ENCODE measurements at places on chromosomes 7 and 10.

DNA sequence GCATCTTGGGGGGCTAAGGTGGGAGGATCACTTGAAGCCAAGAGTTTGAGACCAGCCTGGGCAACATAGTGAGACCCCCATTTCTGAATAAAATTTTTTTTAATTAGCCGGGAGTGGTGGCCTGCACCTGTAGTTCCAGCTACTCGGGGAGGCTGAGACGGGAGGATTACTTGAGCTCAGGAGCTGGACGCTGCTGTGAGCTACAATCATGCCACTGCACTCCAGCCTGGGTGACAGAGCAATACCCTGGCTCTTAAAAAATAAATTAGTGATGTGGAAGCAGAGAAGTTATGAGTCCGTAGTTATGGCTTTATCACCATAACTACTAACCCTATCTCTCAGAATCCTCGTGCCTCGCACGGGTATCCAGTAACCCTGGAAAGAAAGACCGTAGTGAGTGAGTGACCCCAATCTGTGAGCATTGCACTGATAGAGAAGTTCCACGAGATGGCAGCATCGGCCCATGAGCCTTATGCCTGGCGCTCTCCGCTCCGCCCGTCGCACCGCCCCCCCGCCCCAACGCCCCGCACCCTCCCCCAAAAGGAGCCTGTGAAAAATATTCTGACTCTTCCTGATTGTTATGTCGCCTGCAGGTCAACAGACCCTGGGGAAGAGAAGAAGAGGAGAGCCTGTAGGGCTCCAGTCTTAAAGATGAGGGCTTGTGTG is 4.9 kb upstream of the SLC29A3 start:
- peak; percentile 19 for DNase-seq

DNA sequence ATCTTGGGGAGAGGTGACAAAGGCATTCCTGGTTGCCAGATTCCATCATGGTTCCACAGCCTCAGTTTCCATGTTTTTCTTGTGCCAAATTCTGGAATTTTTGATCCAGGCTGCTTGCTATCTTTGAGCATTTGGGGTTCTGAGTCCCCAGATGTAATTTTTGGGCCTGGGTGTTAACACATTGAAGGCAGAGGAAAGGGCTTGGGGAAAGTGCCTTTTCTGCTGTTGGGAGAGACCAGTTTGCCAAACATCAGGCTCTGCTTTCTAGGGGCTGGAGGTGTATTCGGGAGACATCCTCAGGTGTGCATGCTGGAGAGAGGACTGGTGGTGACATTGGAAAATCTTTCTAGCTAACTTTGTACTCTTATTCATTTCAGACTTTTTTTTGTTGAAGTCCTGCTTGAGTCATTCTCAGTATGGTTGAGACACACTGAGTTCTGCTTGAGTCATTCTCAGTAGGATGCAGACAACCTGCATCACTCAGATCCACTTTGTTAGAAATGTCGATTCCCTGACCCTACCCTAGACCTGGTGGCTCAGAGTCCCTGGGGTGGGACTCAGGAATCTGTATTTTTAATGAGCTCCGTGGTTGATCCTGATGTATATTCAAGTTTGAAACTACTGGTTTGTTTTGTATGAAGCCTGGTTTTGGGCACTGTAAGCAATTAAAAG is 101.0 kb downstream of the LRMDA start:
- peak; percentile 74 for DNase-seq

- no peak for DNase-seq
Observed at GRCh38 chr7:142925413-142925812, 8.1 kb downstream of the TRPV5 start.

- no peak for DNase-seq
Observed at GRCh38 chr7:151386301-151387160, 23.3 kb downstream of the WDR86 start.

DNA sequence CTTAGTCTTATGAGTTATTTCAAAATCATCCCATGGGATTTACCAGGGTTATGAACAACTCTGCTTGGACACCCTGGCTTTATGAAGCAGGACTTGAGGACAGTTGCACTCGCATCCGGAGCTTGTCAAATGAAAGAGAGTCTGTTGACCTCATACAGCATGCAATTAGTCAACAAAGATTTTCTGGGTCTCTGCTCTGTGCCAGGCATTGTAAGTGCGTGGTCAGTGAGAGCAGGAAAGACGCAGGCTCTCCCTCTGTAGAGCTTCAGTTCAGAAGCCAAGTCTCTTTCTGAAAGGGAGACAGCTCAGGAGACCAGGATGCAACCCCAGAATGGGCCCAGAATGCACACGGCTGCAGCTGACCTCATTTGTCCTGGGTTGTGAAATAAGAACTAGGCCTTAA is 45.5 kb upstream of the DMBT1 start:
- DNase-seq, result peak; percentile 87

- no peak for DNase-seq
Observed at GRCh38 chr7:132377703-132378584, 198.3 kb downstream of the PLXNA4 start.

DNA sequence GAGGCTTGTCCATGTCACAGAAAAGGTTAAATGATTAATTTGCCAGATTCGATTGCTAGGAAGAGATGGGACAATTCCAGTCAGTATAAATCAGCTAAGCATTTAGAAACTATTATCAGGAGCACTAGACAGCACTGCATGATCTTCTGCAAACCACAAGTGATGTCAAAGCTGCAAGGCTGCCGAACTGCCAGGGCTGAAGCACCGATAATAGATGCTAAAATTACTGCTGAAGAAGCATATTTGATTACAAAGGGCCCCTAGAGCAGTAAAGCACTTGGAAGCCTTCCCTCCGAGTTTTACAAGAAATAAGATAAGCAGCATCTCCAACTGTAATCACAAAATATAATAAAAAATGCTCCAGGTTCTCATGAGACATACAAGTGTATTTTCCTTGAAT is 40.6 kb downstream of the RNLS start:
- peak; percentile 51 for DNase-seq

- no peak for DNase-seq
Observed at GRCh38 chr10:15881542-15881941, 21.2 kb upstream of the MINDY3 start.

DNA sequence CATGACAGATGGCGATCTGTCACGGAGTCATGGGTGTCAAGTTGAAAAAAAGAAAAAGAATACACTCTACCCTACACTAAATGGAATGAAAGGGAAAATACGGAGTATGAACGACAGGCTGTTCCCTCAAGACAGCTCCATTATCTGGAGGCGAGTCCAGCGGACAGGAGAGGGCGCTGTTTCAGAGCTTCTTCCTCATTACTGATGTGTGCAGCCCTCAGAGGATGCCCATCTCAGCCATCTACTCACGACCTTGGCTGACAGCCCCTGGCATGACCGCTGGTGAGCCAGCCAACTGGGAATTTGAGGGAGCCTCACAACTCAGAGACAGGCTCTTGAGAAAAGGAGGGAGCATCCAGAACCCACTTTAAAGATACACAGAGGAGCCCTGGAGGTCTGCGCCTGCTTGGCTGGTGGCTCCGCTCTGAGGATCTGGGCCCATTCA is 49.6 kb upstream of the SMNDC1 start:
- peak; percentile 70 for DNase-seq

DNA sequence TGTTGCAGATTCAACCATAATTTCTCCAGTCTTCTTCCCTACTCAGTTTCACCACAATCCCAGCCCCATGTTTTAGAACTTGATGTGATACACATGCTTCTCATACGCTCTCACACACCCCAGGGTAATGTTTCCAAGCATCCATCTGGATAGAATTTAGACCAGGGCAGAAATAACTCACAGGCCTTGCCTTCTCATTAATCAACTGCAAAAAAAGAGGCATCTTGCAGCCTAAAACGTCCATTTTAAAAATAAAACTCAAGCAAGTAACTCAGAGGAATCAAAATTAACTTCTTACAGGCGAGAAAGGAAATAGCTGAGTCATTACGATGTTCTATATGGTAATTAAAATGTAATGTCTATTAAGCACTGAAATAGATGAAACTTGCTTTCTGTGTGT is 127.2 kb upstream of the RSU1 start:
- no peak for DNase-seq

GRCh38 chr7:92010215-92010614 is 69.6 kb downstream of the AKAP9 start:
- DNase-seq, result no peak

DNA sequence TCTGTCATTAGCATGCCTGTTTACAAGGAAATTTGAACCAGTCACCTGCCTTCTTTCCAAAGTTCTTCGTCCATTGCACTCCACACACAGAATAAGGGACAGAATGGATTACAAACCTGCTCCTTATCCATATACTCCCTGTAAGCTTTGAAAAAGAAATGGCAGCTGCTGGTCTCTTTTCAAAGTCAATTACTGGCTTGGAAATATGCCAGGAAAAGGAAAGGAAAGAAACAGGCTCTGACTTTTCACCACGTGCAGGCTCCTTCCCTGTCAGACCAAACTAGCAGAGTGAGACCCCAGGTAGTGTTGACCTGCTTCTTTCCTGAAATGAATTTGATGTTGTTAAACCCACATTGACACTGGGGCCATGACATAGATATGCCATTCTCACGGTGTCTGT is 84.5 kb downstream of the LHFPL3 start:
- no peak for DNase-seq

DNA sequence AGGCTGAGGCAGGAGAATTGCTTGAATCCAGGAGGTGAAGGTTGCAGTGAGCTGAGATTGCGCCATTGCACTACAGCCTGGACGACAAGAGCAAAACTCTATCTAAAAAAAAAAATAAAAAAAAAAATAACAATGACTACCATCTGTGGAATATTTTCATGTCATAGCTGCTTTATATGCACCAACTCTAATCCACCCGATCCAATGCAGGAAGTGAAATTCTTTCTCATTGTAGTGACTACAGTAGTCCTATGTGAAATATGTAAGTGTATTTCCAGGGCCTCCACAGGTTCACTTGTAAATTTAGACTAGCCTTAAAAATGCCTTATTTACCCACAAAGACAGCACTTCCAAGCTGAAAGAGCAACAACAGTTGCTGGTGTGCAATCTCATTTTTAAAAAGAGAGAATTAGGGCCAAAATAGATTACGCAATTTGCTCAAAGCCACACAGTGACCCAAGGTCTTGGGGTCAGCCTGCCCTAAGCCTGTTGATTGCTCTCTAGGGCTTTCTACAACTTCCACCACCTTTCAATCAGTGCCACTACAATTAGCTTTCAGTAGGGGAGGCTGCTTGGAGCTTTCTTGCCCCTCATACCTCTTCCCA is 25.8 kb upstream of the EGFR start:
- DNase-seq, result peak; percentile 14

DNA sequence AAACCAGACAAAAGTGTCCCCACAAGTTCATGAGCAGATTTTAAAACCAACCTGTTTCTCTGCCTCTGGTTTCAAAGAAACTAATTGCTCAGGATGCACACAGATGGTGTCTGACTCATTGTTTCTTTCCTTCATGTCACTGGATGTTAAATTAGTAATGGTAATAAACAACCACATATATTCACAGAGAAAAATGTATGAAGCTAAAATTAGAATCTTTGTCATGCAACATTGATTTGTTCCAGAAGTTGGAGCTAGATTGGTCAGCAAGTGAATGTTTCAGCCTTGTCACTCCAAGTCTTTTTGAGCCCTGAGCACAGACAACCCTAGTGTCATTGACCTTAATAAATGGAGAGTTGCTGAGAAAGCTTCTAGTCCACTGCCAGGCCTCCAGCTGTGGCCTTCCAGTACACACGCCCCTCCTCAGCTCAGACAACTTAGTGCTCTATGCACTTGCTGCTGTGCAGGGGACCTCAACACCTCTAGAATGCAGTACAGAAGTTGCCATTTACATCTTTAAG is 175.9 kb downstream of the CCDC71L start:
- DNase-seq, result peak; percentile 79

GRCh38 chr7:31782411-31782991 is 95.5 kb downstream of the PPP1R17 start:
- DNase-seq, result peak; percentile 39

- no peak for DNase-seq
Observed at GRCh38 chr7:22066522-22066921, 120.8 kb upstream of the CDCA7L start.

DNA sequence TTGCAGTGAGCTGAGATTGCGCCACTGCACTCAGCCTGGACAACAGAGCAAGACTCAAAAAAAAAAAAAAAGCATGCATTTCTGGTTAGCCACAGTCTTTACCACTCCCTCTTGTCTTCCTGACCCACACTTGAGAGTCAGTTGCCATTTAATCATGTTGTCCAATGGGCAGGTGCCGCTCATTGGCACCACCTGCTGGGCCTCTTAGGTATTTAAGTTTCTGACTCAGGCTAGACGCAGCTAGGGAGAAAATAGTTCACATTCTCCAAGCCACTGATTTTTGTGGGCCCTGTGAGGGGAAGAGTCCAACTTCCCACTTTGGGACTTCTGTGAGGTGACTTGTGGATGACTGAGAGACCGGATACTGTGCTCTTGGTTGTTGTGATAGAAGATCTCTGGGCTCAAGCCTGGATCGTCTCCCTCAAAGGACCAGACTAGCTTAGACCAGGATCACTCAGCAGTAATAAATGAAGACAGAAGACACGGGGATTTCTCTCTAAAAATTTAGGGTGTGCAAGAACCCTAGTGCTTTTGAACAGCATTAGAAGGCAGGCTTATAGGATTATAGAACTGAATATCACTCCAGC is 26.8 kb upstream of the SORCS3 start:
- DNase-seq, result peak; percentile 35

DNA sequence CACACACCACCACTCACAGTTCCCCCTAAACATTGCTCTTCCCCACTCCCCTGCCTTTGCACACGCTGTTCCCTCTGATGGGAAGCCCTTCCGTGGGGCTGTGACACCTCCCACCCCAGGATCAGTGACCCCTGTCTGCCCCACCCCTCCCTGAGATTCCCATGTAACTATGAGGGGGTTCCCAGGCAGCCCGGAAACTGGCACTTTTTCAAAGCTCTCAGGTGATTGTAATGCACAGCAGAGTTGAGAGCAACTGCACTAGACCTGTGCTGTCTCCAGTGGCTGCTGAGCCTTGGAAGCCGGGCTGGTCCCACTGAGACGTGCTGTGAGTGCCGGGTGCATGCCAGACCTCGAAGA is 29.8 kb downstream of the GPRIN2 start:
- peak; percentile 17 for DNase-seq

- DNase-seq, result no peak
Observed at GRCh38 chr7:88458946-88459345, 152.3 kb upstream of the STEAP4 start.

GRCh38 chr10:53023411-53023810 is 250.8 kb upstream of the MBL2 start:
- DNase-seq, result peak; percentile 47

DNA sequence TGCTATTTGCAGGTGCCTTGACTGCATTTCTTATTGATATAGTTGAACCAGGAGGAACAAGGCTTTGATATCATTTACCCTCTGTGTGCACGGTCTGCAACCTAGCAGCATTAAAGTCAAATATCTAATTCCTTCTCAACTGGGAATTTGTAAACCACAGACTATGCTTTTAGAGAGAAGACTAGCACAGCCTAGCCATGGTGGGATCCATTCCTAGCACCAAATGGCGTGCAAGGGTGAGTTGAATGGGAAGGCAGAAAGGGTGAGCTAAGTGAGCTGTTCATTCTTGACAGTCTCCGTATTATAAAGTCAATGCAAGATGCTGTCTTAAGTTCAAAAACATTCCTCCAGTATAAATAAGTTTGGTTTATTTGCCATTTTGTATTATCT is 2.9 kb downstream of the ZNF365 start:
- DNase-seq, result no peak

- no peak for DNase-seq
Observed at GRCh38 chr7:68038621-68039314, 1042.1 kb downstream of the TYW1 start.
